ENCODE measurements at places on chromosomes 3 and 15.

- no peak for DNase-seq
Measured at GRCh38 chr15:55513152-55513551, 5.1 kb upstream of the DNAAF4 start.

GRCh38 chr3:9600597-9600996 lies 47.0 kb upstream of the LHFPL4 start:
- no peak for DNase-seq

DNA sequence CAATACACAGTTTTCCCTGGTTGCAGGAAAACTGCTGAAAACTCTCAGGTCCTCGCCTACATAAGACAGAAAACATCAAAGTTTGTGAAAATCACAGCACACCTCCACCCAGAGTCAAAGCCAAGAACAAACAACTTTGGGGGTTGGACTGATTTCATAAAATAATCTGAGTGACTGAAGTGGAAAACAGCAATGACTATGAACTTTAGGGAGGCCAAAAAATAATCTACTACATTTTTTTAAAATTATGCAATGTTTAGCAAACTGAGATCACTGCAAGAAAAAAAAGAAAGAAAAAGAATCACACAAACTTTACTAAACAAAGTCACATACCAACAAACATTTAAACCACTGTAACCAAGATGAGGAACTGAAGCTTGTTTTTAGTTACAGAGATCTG lies 15.9 kb upstream of the FOXP1 start:
- DNase-seq: no peak

- DNase-seq: peak; percentile 95
Measured at GRCh38 chr3:69761896-69762767, 22.9 kb downstream of the MITF start.

DNA sequence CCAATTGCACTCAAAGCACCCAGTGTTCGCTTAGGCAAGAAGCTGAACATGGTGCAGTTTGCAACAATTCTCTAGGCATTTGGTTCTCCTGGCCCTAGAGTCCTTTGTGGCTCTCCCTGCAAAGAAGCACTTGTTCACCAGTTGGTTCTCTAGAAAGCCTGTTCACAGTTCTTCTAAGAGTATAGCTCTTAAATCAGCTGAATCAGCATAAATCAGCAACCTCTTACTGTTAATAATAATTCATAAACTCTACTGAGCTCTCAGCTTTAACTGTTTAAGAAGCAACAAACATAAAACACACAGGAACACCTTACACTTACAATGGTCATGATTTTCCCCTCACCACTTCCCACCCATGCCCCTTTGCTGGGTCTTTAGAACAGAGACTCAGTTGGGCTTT lies 56.8 kb upstream of the PPP2R3A start:
- DNase-seq: no peak

- DNase-seq: no peak
Measured at GRCh38 chr15:92899601-92899947, 550 bp upstream of the CHD2 start.

DNA sequence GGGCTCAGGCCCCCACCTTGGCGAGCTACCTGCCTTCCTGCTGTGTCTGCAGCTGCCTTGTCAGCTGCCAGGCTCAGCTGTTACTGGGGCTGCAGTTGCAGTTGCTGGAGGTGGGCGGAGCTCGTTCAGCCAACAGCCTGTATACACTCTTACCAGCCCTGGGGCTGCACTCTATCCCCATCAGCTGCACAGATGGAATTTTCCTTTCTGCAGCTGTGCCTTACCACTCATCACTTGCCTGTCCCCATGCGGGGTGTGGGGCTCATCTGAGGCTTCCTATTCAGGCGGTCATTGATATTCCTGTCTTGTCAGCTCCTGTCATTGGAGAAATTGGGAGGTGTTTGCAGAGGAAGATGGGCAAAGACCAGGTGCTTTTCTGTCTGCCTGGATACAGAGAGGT lies 9.1 kb upstream of the SYN2 start:
- no peak for DNase-seq

DNA sequence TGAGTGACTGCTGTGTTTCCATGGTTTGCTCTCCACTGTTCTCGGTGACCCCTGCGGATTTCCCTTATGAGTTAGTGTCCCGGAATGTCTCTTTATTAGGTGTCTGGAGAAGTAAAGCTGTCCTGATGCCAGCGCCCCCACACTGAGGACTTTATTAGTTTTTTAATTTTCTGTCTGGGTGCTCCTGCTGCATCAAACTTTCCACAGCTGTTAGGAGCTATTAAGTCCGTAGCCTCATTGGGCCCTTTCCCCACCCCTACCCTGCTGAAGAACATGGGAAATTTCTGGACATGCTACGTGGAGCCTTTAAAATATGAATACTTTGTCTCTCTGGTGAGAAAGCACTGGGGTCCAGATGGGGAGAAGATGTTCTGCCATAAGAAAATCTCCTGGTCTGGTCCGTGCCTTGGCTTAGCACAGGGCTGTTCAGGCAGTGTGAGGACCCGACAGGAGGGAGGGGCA lies 161.7 kb upstream of the HES1 start:
- no peak for DNase-seq

- peak; percentile 17 for DNase-seq
Measured at GRCh38 chr3:48716508-48716981, 476 bp downstream of the IP6K2 start.

DNA sequence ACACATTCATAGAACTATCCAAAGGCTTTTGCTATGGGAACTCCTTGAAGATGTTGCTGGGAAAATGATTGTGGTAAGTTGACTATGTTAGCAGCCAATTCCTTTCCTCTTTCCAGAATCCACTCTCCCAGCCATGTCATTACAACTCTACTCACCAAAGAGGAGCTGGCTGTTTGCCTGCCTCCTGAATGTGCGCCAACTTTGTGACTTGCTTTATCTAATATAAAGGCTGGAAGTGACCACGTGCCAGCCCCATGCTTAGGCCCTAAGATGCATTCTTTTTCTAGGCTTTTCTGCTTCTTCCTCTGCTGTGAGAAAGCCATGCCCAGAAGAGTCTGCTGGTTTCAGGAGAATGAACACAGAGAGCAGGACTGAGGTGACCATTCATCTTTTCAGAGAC lies 182.2 kb downstream of the GABRB3 start:
- DNase-seq: no peak

GRCh38 chr3:64276131-64276530 lies 50.9 kb upstream of the PRICKLE2 start:
- no peak for DNase-seq

- DNase-seq: no peak
Measured at GRCh38 chr3:43215663-43216275, 70.6 kb upstream of the SNRK start.

GRCh38 chr3:120029749-120030148 lies 64.5 kb downstream of the GSK3B start:
- DNase-seq: no peak

DNA sequence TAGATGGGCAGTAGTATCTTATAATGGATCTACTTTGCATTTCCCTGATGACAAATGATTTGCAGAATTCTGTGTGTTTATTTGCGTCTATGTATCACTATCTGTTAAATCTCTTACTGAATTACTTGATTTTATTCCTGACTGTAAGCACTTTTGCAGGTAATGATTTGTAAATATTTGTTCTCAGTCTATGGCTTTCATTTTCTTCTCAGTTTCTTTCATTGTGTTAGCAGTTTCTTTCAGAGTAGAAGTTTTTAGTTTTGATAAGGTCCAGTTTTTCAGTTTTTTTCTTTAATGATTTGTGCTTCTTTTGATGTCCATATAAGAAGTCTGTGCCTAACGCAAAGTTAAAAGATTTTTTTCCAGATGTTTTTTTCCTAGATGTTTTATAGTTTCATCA lies 12.9 kb downstream of the SLC25A36 start:
- no peak for DNase-seq

DNA sequence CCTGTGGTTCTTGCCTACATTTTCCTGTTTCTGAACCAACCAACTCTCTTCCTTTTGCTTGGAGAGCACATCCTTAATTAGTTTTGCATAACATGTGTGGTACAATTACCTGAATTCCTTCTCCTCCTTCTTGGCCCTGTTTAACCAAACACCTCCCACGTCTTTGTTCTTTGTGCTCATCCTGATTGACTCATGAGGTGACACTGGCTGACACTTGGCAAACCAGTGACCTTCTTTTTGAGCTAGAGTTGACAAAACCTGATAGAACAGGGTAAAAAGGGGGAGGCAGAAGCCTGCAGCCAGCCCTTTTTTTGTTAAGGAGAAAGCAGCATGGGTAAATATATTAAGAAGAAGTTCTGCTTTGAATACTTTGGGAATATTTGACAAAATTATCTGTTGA lies 99.2 kb upstream of the SAMMSON start:
- no peak for DNase-seq

GRCh38 chr15:25930931-25931330 lies 67.8 kb upstream of the ATP10A start:
- no peak for DNase-seq

DNA sequence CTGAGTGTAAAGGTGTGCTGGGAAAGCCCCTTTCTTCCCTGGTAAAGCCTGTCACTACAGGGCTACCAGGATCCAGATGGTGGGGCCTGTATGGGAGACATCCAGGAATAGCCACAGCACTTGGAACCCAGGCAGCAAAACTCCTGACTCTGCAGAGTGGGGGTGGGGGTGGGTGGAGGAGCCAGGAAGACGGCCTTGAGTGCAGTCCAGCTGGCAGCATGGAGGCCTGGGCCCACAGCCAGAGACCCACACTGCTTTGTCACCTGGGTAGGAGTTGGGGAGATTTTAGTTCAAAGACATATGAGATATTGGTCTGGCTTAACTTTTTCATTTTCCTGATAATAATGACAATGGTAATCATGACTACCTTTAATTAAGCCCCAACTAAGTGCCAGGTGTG lies 116.7 kb upstream of the MRPS22 start:
- DNase-seq: no peak

- no peak for DNase-seq
Measured at GRCh38 chr3:47482366-47482765, 6.6 kb upstream of the SCAP start.

GRCh38 chr3:119560160-119560559 lies 746 bp upstream of the CD80 start:
- no peak for DNase-seq

DNA sequence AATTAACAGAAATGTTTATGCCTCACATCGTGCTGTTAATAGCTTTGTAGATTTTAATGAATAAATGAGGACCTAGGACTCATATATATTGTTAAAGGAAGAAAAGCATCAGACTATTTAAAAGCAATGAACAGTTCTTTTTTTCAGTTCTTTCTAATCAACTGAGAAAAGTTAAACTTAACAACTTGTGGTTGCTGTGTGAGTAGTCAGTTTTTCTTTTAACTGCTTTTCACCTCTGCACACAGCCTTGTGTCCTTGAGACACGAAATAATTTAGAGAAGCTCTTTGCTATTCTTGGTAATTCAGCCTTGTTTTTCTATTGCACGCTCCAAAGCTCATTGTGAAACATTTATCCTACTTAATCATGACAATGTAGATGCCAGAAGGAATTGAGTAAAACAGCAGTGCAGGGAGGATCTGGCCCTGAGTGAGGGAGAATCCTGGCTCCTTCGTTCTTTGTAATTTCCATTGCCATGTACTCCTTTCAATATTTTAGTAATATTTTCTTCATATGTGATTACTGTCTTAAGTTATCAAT lies 499.0 kb downstream of the PYDC2 start:
- no peak for DNase-seq

DNA sequence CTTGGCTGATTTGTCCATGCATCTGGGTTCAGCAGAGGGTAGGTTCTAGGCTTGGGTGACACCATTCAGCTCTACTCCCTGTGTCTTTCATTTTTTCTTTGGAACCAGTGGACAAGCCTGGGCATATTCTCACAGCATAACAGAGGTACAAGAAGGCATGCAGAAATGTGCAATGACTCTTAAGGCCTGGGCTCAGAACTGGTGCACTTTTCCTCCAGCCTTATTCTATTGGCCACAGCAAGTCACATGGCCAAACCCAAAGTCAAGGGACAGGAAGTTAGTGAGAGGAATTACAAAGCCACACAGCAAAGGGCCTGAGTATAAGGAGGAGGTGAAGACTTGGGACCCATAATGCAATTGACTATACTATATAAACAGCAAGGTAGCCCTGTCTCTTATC lies 200.9 kb upstream of the CTDSPL start:
- DNase-seq: no peak

DNA sequence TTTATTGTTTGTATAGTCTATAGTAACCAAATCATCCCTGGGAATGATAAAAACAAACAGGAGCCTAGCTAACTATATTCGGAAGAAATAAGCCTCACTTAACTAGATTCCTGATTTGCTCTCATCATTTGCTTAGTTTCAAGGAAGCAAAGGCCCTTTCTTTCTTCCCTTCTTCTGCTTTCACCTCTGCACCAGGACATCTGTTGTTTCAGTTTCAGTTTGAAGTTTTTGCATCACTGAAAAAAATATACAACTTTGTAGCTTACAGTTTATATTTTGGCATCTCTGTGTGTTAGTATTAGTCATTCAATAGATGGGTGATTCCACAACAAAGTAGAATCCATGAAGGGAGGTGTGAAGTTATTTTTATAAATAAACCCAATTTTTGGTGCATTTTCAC lies 113.6 kb upstream of the SNTN start:
- peak; percentile 19 for DNase-seq

DNA sequence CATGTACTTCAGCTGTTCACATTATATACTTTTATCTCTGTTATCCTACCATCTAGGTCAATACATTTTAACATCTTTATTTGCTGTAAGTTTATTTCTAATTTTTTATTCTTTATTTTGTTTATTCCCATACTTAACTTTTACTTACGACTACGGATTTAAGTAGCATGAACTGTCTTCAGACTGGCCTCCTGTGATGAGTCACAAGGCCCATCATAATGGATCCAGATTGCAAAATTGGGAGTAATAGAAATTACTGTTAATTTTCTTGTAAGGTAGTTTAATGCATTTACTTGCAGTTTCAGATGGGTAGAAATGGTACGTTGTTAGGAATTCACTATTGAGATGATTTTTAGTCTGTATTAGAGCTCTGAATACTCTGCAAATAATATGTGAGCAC lies 45.9 kb downstream of the PPARG start:
- DNase-seq: no peak

- no peak for DNase-seq
Measured at GRCh38 chr15:100167884-100168375, 173.8 kb downstream of the ADAMTS17 start.

- DNase-seq: no peak
Measured at GRCh38 chr15:69172847-69173246, 12.4 kb downstream of the GLCE start.

DNA sequence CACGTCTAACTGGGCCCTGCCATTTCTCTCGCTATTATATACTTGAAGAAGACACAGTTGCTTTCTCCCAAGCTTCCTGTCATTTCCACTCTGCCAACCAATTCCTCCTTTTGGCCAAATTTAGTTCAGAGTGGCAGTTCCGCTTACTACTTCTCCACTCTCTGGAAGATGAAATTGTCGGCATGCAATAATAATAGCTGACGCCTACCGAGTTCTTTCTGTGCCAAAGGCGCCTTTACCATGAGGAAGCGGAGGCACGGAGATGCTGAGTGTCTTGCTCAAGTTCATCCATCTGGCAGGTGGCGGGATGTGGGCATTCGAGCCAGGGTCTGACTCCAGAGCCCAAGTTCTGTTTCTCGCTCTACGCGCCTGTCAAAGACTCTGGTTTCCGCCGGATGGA lies 14.6 kb upstream of the NRROS start:
- no peak for DNase-seq
